Stimulated activated CD8-positive, alpha-beta memory T cell treated with anti-CD3 and anti-CD28 coated beads, Interleukin-7, amount 100 ng/mL, for 24 hours (primary cell): ENCODE measurements at places on chromosomes 2 and 18.

GRCh38 chr2:142136571-142136970 is 5.8 kb upstream of the LRP1B start:
- DNase-seq: no peak

DNA sequence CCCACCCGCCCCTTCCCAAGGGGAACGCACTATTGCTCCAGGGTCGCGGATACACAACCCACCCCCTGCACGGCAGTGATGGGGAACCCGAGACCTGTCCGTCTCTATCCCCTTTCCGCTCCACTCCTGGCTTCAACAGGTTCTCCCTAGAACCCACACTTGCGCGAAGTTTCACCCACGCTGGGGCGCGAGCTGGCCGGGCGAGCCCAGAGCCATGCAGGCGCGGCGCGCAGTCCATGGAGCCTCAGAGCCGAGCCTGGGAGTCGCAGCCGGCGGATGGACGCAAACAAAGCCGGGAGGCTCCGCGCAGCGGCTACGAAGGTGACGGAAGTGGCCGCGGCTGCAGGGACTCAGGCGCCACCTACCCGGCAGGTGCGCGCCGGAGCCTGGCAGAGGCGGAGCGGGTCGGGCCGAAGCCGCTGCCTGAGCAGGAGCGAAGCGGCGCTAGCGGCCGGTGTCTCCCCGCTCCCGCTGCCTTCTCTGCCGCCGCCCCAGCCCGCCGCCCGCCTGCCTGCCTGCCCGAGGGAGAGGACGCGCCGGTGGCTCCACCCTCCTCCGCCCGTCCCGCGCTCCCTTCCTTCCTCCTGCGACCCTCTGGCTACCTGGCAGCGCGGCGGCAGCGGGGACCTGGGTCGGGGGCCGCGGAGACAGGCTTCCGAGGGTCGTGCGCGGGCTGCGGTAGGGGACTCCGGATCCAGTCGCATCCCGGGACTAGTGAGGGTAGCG is 14.0 kb downstream of the ALPG start:
- no peak for DNase-seq

DNA sequence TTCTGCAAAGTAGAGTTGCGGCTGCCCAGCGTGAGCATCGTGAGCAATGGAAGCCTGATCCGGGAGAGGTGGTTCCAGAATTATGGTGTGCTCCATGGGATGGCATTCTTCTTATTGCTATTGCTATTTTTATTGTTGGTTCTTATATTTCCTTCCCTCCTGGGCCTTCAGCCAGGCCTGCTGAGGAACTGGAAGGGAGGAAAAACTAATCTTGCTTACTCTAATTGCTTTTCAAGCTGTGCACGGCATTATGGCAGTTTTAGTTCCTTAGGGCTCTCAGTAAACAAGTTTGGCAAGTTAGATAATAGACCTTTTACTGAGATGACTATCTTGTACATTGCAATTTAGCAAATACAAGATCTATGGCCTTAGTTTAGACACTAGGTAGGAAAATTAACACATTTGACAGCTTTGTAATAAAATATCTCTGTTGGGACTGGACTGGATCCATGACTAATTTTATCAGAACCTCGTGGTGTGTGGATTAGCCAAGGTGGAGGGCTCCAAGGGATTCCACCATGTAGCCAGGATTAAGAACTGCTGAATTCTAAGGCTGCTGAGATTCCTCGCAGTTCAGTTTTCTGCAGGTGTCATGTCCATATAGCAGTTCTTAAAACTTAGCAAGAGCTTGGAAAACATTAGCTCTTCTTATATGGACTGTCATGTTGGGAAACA is 6.0 kb downstream of the RSAD2 start:
- no peak for DNase-seq

GRCh38 chr2:74131901-74132300 is 15.8 kb downstream of the BOLA3 start:
- no peak for DNase-seq

DNA sequence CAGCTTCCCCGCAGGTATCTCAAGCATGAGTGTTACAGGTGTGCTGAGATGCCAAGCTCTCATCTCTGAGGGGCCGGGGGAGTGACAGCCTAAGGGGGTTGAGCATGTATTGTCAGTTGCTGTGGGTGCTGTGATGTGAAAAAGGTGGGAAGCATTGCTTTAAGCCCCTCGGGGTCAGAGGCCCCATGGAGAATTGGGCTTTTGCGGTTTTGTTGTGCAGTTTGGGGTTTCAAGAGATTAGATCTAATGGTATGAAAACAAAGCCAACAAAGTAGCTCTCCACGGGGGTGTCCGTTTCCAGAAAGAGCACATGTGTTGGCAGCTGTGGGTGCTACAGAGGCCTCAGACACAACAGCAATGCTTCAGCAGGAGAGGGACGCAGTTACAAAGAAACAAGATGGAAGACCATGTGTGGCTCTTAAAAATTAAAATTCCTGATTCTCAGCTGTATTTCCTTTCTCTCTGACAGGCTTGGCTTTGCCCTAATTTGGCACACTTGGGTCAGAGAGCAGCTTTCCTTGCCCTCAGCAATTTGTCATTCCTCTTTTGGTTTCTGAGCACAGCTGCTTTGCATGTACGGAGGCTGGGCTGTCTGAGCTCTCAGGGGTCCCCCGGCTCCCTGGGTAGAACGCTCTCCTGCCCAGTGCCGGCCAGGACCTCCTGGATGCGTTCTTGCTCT is 69.9 kb downstream of the TMEM247 start:
- DNase-seq: no peak

DNA sequence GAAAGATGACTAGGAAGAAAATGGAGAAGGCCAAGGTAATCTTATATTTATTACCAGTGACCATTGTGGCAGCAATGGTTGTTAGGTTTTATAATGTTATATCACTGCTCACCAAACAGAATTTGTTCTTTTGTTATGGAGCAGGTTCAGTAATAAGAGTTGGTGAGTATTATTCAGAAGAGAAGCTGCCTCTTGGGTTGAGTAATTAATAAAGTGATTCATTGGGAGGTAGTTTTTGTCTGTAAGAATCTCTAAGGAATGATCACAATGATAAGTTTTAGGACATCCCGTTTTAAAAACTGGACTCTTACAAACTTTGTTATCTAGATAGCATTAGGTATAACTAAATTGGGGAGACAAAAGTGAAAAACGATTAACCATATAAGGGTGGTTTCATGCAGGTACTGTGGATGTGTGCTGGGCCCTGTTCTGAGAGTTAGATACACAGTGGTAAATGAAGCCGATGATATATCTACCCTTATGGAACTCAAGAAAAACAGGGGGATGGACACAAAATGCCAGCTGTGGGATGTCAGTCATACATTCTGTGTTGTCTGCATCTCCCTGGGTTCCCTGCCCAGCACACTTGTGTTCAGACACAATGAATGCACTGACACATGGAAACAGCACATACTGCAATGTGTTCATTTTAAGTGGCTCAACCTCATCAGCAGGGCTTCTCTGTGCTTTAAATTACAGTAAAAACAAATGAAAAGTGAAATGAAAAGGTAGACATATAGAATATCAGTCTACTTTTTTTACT is 7.5 kb downstream of the MAP4K4 start:
- no peak for DNase-seq

GRCh38 chr2:36858551-36859365 is 107.6 kb downstream of the STRN start:
- DNase-seq: no peak

DNA sequence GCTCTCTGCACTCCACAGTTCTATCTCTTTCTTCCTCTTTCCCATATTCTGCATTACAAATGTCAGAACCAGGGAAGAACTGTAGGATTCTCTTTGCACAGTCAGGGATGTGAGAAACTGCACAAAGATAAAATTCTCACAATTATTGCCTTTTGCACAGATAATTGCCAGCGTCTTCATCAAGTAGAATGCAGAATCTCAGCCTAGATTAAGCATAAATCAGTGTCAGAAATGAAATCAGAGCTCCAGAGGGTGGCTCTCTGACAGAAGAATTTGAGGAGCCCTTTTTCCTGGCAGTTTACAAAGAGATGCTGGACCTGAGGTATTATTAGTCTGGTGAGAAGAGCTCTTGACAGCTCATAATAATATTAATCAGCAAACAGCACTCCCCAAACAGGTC is 173.1 kb downstream of the PTH2R start:
- no peak for DNase-seq

DNA sequence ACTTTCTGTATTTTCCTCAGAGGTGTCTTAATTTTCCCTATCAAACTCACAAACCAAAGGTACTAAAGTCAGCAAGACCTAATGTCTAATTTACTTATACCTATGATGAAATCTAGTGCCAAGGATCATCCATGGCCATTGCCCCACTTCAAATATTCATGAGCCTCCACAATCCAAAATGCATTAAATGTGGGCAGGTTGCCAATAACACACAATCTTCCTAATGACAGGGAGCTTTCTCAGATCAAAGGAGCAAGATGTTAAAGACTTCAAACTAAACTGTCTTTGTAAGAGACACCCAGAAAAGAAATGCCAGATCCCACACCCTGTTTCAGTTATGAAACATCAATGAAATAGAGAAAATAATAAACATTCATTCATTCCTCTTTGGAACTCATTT is 143.2 kb downstream of the TMEFF2 start:
- no peak for DNase-seq

- no peak for DNase-seq
Measured at GRCh38 chr2:108034843-108035242, 48.5 kb downstream of the SLC5A7 start.
